ENCODE measurements at places on chromosomes 5 and 9.

DNA sequence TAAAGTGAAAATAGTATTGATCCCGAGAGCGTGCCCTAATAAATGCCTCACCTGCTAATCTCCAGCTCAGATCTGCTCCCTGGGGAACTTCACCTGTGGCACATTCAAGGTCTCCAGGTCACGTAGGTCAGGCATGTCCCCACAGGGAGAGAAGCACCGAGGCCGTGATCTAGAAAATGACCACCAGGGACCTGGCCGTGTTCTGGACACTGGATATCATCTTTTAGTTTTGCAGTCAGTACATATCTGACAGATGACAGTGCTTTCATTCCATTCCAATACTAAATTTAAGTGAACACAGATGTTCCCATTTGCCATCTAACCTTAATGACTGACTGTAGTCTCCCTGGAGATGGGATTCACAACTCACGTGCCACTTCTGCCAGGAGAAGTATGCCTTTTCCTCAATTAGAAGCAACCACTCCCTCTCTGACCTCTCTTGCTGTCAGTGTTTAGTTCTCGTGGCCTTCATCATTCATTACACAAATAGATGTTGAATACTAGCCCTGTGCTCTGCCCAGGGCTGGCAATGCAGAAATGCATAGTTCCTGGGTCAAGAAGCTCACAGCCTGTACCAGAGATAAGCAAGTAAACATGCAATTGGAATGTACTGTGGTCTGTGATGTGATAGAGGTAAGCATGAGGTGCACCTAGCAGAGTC is 276.5 kb downstream of the NTRK2 start:
- DNase-seq, result no peak

DNA sequence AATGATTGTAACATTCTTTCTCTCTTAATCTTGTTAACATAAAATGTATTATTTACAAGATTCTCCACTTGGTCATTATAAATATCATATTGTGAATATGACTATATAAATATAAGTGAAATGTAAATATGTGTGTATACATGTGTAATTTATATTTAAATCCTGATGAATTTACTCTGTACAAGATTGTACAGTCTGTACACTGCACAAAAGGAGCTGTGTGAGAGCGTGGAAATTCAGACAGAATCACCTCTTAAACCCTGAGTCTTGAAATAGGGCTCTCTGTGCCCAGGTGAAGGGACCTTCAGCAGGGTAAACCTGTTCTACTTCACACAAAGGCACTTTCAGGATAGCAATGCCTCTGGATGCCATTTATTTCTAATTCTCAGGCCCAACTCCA is 456.0 kb downstream of the SEMA5A start:
- no peak for DNase-seq

GRCh38 chr5:131218392-131218791 is 45.5 kb upstream of the CDC42SE2 start:
- DNase-seq, result no peak

DNA sequence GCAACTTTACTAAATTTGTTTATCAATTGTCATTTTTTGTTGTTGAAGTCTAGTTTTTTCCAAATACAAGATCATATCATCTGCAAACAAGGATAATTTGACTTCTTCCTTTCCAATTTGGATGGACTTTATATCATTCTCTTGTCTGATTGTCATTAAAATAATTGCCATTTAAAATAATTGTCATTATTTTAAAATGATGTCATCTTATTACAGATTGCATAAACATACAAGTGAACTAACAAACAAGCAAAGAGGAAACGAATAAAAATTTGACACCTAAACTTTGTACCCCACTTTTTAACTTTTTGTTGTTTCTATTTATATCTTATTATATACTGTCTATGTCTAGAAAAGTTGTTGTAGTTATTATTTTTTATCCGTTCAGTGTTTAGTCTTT is 275.2 kb downstream of the ADGRV1 start:
- no peak for DNase-seq

GRCh38 chr5:6248132-6248531 is 130.2 kb downstream of the MED10 start:
- DNase-seq, result no peak

- DNase-seq, result no peak
These were observed 16.3 kb downstream of the CLTA start for GRCh38 chr9:36207016-36207415.

GRCh38 chr5:75933489-75933888 is 149.7 kb upstream of the SV2C start:
- DNase-seq, result no peak

DNA sequence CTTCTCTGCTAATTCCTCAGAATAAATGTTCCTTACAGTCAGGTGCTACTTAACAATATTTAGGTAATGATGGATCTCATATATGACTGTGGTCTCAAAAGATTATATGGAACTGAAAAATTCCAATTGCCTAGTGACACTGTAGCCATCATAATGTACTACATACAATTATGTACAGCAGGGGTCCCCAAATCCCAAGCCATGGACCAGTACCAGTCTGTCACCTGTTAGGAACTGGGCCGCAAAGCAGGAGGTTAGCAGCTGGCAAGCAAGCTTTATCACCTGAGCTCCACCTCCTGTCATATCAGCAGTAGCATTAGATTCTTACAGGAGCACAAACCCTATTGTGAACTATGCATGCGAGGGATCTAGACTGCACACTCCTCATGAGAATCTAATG is 69.6 kb downstream of the NR2F1-AS1 start:
- no peak for DNase-seq

DNA sequence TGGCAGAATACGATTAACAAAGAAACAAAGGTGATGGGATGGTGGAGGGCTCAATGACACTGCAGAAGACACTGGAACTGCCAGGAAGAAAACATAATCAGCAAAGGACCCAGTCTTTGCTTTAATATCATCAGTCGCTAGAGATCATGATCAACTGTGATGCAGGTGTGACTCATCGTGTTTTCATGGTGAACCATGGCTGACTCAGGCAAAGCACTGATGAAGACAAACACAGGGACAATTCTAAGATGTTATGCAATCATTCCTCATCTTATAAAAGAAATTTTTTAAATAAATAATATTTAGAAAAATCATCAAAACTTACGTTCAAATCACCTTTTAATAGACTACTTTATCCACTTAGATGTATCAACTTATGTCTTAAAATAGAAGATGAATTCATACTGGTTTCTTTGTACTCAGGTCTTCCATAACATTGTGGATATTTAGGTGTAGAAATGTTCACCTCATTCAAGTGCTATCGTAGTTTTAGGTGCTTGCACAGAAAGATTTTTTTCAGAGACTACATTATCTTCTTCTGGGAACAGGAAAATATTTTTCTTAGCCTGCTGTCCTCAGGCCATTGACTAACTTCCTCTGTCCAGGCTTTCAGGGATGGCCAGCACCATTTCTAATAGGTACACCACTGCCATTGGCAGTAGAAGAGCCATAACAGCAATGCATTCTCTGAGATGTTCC is 673.4 kb upstream of the MEF2C start:
- no peak for DNase-seq

DNA sequence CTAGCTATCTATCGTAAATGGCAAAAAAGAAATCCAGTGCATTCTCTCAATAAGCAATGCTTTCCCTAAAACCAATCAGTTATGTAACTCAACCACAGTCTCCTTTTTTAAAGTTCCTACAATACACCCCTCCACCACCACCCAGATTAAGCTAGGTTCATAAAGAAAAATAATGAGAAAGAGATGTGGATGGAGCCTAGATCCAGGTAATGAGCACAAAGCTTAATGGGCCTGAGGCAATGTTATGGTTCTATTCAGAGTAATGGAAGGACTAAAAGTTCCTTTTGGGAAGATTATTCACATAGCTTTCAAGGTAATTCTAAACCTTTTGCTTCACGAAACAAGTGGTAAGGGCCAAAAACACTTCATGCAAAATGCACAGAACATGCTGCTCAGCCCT is 113.5 kb downstream of the MPDZ start:
- DNase-seq, result no peak

DNA sequence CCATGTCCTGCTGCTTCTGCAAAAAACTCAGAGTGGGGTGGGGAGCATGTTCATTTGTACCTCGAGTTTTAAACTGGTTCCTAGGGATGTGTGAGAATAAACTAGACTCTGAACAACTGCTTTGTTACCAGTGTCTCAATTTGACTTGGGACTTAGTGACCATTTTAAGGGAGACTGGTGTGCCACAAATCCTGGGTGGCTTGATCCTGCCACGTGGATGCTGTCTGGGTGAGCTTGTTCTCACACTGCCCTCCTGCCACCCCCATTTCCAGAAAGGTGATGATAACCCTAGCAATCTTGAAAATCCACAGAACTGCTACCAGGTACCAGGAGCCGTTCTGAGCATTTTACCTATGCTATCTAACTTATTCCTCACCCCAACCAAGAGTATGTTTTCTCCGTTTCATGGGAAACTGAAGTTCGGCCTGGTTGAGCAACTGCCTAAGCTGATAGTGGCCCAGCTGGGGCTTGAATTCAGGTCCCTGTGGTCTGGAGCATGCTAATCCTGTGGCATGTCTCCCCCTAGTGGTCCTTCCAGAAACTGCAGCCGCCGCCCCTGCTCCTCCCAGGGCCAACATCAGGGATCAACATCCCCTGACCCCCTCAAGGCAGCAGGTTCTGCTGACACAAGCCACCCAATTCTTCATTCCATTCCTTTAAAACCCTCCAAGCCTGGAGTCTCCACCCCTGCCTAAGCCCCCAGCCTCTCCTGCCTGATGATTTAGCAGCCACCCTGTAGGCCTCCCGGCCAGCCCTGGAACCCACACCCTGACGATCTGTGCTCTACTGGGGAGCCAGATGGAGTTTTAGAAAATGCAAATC is 2.8 kb downstream of the IL3 start:
- DNase-seq, result peak; percentile 12

GRCh38 chr5:101580591-101580990 is 677.5 kb upstream of the ST8SIA4 start:
- DNase-seq, result no peak

- no peak for DNase-seq
These were observed 173.1 kb downstream of the CCDC171 start for GRCh38 chr9:15725953-15726352.

GRCh38 chr9:129208207-129209032 is 30.4 kb upstream of the IER5L start:
- no peak for DNase-seq

DNA sequence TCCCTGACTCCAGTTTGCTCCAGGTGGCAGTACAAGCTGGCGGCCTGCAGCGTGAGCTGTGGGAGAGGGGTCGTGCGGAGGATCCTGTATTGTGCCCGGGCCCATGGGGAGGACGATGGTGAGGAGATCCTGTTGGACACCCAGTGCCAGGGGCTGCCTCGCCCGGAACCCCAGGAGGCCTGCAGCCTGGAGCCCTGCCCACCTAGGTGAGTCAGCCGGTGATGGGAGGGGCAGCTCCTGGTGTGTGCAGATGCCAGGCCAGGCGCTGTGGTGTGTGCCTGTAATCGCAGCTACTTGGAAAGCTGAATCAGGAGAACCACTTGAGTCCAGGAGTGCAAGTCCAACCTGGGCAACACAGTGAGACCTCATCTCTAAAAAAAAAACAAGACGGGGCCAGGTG is 10.0 kb upstream of the CACFD1 start:
- no peak for DNase-seq

- peak; percentile 83 for DNase-seq
These were observed 32.1 kb downstream of the PRKACG start for GRCh38 chr9:68981789-68982188.

DNA sequence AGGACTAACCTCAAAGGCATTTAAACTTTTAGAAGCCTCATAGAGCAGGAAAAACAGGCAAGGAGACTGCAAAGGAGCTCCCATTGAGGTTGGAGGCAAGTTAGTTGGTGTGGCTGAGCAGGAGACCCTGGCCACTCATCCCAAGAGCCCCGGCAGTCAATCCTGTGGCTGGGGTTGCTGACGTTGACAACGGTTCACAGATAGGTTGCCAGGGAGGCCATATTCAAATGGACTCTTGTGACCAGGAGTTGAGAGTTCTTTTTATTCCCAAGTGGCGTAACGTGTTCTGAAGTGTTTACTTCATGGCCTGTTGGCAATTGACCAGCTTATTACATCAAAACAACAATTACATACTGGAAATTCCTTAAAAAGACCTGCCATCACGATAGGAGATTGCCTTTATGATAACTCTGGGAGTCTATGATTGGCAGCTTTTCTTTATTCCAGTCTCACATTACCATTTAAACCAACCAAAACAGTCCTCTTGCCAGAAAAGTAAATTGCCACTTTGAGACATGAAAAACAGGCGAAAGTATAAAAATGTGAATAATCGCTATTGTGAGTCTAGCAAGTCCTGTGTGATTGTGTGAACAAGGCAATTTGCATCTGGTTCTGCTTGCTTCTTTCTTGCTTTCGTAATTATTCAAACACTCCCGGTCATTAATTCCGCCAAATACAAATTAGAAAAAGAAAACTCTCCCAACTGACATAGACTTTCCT is 394.9 kb downstream of the MED10 start:
- DNase-seq, result no peak

- no peak for DNase-seq
These were observed 76.1 kb downstream of the SLC28A3 start for GRCh38 chr9:84264307-84265029.

Measured in GM12878 (cell line).